Aortic smooth muscle cell (primary cell): ENCODE measurements at places on chromosomes 13 and 19. TPM values are rescaled to one million over a fixed set of nuclear protein-coding genes. Genes with fewer than 3 reads are reported as not detected.

The ZNF419 gene
- total RNA-seq: 12.9 and 13.5 TPM in 2 replicates

The WASF3 gene
- 9.5 TPM in 2 replicates for total RNA-seq

The CCDC8 gene
- total RNA-seq: 8.5 and 19.2 TPM in 2 replicates

The IGLON5 gene
- not detected in 2 replicates for total RNA-seq

The KIR3DL2 gene
- total RNA-seq: not detected in 2 replicates

The DCLK1 gene
- total RNA-seq: 15.9 and 35.6 TPM in 2 replicates

The COL4A1 gene
- 295 and 311 TPM in 2 replicates for total RNA-seq

The GYS1 gene
- total RNA-seq: 32.5 and 37.1 TPM in 2 replicates

The VAV1 gene
- not detected in 2 replicates for total RNA-seq

The KLK5 gene
- not detected in 2 replicates for total RNA-seq

The LYPD3 gene
- 0.13 TPM in 1 of 2 replicates, not detected in the other for total RNA-seq

The CASP14 gene
- not detected in 2 replicates for total RNA-seq

The LGALS7 gene
- total RNA-seq: 0.50 TPM in 1 of 2 replicates, not detected in the other

The CYP2B6 gene
- total RNA-seq: not detected in 2 replicates

The SYCN gene
- total RNA-seq: not detected in 2 replicates

The MEX3D gene
- total RNA-seq: 23.3 and 28.5 TPM in 2 replicates

The FCAR gene
- total RNA-seq: not detected in 2 replicates

The LRRC63 gene
- not detected in 2 replicates for total RNA-seq

The FBL gene
- 152 and 200 TPM in 2 replicates for total RNA-seq

The PSPN gene
- 0.68 and 0.79 TPM in 2 replicates for total RNA-seq
